M059J (cell line): ENCODE measurements at places on chromosomes 7 and 10. TPM values are rescaled to one million over a fixed set of nuclear protein-coding genes. Genes with fewer than 3 reads are reported as not detected.

The GIMAP2 gene
- total RNA-seq = 5.6 and 6.3 TPM in 2 replicates

The GJD4 gene
- not detected in 2 replicates for total RNA-seq

The DENND11 gene
- 8.1 and 10.7 TPM in 2 replicates for total RNA-seq

The SPDYE16 gene
- 0.17 and 0.22 TPM in 2 replicates for total RNA-seq

The C10orf105 gene
- total RNA-seq = not detected in 2 replicates

The FOXI2 gene
- total RNA-seq = not detected in 2 replicates

The SERPINE1 gene
- total RNA-seq = 102 and 119 TPM in 2 replicates

The CEP55 gene
- 85.5 and 87.9 TPM in 2 replicates for total RNA-seq

The PKD1L1 gene
- total RNA-seq = 0.02 and 2.7 TPM in 2 replicates

The CABCOCO1 gene
- 0.96 and 3.6 TPM in 2 replicates for total RNA-seq

The ITPRID1 gene
- total RNA-seq = not detected in 2 replicates

The HHEX gene
- 0.05 TPM in 1 of 2 replicates, not detected in the other for total RNA-seq

The ZP3 gene
- total RNA-seq = 1.9 and 3.6 TPM in 2 replicates

The C7orf33 gene
- total RNA-seq = not detected in 2 replicates

The ALKBH4 gene
- total RNA-seq = 41.2 and 50.7 TPM in 2 replicates

The PLAC9 gene
- not detected in 2 replicates for total RNA-seq

The GHRHR gene
- not detected in 2 replicates for total RNA-seq

The WDR86 gene
- 0.05 TPM in 1 of 2 replicates, not detected in the other for total RNA-seq

The MBL2 gene
- total RNA-seq = 0.02 TPM in 1 of 2 replicates, not detected in the other

The CTAGE4 gene
- 2.7 TPM in 1 of 2 replicates, not detected in the other for total RNA-seq

The BRI3 gene
- 31.6 and 37.5 TPM in 2 replicates for total RNA-seq

The KIF11 gene
- 35.0 and 56.1 TPM in 2 replicates for total RNA-seq

The EGR2 gene
- total RNA-seq = 0.05 TPM in 1 of 2 replicates, not detected in the other

The FGF8 gene
- not detected in 2 replicates for total RNA-seq

The AGBL3 gene
- 0.84 and 1.8 TPM in 2 replicates for total RNA-seq

The TFR2 gene
- 1.6 and 1.8 TPM in 2 replicates for total RNA-seq

The SPDYE2B gene
- not detected in 2 replicates for total RNA-seq

The NUTM2E gene
- 0.05 TPM in 1 of 2 replicates, not detected in the other for total RNA-seq

The ARHGEF35 gene
- total RNA-seq = not detected in 2 replicates

The RNF133 gene
- 0.10 TPM in 1 of 2 replicates, not detected in the other for total RNA-seq

The RBP4 gene
- total RNA-seq = 0.37 TPM in 1 of 2 replicates, not detected in the other
